ENCODE measurements at places on chromosomes 11 and 22. TPM values are rescaled to one million over a fixed set of nuclear protein-coding genes. Genes with fewer than 3 reads are reported as not detected.

DNA sequence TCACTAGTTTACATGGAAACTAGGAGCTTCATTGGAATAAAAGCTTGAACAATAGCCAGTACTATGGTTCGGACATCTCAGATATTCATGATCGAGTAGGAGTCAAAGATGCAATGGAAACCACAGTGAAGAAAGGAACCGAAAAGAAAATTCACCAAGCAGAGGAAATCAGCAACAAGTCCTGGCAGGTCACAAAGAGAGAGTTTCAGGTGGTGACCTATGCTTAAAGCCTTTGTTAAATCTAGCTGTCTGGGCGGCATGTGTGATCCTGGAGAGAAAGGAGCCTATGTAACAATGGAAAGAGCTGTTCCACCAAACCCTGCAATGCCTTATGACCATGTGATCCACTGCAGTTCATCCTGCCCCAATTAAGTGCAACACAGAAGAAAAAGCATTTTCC lies 68.9 kb upstream of the POU2AF2 start:
- DNase-seq, result no peak
- no peak overlapping the region for H3K27ac ChIP-seq
- H3K27me3 ChIP-seq, result no peaks in the 10 kb centered on the region
- H3K4me3 ChIP-seq, result no peak overlapping the region
- H3K36me3 ChIP-seq, result no peaks in the 10 kb centered on the region
- H3K4me1 ChIP-seq, result no peaks in the 10 kb centered on the region

GRCh38 chr11:3225826-3226750 lies 6.1 kb downstream of the MRGPRE start:
- H3K4me3 ChIP-seq, result no peak overlapping the region
- no peaks in the 10 kb centered on the region for H3K36me3 ChIP-seq
- H3K27ac ChIP-seq, result no peak overlapping the region
- no peaks in the 10 kb centered on the region for H3K4me1 ChIP-seq
- no peak for DNase-seq
- H3K27me3 ChIP-seq, result peaks cover 57% of the 10 kb centered on the region

DNA sequence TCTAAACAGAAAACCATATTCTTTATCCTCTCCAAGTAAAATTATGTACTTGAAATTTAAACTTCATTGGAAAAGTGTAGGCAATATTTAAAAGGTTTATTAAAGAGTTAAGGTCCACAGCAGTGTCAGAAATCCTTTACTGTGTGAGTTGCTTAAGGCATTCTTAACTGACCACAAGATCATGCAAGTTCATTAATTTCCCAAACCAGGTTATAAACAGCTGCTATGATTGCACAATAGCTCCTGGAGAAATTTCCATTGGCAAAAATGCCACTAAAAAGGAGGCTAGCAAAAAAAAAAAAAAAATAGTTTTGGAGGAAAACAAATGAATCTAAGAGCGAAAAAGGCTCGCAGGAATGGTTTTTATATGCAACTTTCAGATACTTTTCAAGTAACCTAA lies 106.2 kb downstream of the ETS1 start:
- H3K4me3 ChIP-seq, result no peak overlapping the region
- H3K36me3 ChIP-seq, result peaks cover 2% of the 10 kb centered on the region
- no peaks in the 10 kb centered on the region for H3K27me3 ChIP-seq
- peak overlapping the region; percentile 57 for H3K27ac ChIP-seq
- peaks cover 39% of the 10 kb centered on the region for H3K4me1 ChIP-seq

- no peak for DNase-seq
- no peaks in the 10 kb centered on the region for H3K27me3 ChIP-seq
- H3K27ac ChIP-seq, result no peak overlapping the region
These were observed 148.2 kb downstream of the PARVA start for GRCh38 chr11:12525466-12526055.

The POLA2 gene
- 5.8 TPM for polyA plus RNA-seq

The SPON1 gene
- polyA plus RNA-seq, result 0.53 TPM

The OR10A2 gene
- not detected for polyA plus RNA-seq

The CST6 gene
- polyA plus RNA-seq, result not detected
